ENCODE measurements at places on chromosomes 11 and 22.

DNA sequence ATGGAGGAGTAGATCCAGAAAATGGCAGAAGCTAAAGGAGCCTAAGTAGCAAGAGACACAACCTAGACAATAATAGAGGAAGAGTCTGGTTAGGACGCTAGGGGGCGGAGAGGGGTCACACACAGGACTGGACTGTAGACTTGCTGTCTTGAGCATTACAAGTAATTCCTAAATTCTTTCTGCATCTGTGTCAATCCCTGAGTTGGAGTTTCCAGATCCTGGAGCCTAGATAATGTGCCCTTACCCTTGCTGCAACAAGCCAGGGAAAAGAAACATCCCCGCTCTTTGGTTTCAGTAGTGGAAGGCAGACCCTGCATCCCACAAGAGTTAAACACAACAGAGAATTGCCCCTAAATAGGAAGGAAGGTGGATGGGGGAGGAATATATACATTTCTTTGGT lies 14.9 kb upstream of the CCDC73 start:
- DNase-seq: peak; percentile 83

DNA sequence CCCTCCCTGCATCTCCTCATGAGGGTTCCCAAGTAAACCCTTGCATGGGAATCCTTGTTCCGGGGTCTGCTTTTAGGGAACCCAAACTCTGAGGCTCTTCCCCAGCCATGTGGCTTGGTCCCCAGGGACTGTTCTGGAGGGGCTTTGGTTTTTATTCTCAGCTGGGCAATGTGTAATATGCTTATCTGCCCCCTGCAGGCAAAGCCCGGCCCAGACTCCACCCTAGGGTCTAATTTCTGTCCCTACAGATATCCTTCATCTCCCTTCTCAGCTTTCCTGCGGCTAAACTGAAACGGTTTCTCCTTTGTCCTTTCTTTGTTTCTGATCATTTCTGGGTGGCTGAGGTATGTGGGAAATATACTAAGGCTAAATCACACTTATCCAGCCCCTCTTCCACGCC lies 37.1 kb downstream of the TST start:
- peak; percentile 23 for DNase-seq

DNA sequence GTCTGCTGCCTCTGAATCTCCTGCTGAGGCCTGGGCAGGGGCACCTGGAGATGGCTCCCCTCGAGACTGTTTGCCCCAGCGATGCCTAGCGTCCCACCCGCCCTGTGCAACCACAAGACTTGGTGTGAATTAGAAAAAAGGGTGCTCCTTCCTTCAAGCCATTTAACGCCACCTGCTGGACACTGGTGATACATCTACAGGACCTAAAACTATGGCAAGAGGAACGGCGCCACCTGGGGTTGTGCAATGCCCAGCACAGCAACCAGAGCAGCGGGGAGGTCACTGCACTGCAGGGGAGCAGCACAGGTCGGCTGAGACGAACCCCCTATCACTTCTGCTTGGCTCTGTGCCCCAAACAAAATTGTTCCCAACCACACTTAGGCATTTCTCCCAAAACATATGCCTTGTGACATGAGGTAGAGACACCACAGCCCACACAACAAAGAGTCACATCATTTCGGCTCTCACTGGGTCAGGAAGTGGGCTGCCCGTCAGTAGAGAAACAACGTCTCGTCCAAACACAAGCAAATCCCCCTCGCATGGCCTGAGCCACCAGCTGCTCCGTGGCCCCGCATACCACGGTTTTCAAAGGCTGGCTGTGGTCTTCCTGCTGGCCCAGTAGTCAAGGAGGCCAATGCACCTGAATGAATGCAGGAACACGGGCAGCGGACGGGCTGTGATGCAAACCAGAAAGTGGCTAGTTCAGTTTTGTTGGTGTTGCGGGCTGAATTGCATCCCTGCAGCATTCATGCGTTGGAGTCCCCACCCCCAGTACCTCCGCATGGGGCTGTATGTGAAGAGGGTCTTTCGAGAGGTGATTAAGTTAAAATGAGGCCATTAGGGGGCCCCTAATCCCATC lies 171.9 kb downstream of the SHANK2 start:
- peak; percentile 92 for DNase-seq

DNA sequence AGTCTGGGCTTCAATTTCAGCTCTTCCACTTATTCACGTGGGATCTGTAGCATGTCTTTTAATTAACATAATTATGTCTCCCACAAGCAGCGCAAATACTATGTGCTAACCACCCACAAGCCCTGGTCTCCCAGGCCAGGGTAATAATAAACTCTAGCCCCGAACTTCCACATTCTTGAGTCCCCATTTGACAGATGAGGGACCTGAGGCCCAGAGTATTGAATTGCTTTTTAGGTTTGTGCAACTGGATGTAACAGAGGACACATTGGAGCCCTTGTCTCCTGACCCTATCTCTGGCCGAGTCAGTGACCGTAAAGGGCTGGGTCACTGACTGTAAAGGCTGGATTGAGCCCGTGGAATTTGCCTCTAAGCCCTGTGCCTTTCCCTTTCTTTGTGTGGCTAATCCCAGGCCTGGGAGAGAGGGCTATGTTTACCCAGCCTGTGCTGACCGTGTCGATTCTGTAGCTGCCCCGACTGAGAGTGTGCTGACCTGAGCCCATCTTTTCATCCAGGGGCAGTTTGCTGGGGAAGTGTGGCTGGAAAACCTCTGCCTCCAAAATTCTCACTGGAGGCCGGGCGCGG lies 3.9 kb downstream of the CRYBB2 start:
- DNase-seq: peak; percentile 80

DNA sequence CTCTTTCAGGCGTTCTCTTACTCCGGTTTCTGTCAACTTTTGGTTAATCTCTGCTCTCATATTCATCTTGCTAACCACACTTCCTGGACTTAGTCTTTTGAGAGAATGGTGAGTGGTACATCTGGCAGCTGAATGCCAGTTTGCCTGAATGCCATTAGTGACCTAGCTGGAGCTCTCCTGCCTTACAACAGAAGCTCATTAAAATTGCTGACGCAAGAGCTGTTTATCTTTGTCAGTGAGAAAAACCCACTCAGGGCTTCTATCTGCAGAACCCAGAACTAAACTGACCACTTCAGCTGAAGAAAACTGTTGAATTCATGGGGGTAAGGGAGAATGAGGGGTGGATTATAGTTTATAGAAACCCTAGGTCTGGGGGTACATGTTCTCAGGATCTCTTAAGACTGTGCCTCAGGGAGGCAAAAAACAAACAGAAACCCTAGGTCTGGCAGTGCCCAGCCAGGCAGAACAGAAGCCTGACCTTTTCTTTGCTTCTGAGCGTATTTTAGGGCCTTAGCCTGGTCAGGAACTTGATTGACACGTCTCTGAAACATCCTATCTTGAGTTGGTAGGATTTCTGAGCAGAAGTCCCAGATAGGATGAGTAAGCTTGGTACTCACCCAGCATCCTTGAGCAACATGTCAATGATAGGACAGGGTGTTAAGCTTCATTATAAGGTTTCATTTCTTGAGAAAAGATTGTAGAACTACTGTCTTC lies 52.8 kb upstream of the YWHAH start:
- peak; percentile 18 for DNase-seq

DNA sequence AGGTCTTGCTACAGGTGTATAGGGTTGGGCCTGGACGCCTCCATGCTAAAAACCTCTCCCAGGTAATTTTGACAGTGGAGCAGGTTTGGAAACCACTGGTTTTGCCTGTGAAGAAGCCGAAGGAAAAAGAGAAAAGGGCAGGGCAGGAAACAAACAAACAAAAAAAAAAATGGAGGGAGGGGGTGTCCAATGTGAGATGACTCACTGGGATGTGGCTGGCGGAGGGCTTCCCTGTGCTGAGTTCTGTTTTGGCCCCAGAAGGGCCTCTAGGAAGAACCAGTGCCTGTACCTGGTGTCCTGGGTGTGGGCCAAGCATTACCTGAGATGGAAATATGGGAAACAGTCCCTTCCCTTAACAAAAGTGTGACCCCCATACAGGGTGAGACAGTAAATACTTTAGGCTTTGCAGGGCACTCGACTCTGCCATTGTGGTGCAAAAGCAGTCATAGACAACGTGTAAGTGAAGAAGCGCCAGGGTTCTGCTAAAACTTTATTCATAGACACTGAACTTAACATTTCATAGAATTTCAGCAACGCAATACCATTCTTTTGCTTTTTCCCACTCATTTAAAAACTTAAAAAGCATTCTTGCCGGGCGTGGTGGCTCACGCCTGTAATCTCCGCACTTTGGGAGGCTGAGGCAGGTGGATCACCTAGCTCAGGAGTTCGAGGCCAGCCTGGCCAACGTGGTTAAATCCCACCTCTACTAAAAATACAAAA lies 9.5 kb upstream of the DGKZ start:
- DNase-seq: no peak
